ENCODE measurements at places on chromosomes 13 and 19.

DNA sequence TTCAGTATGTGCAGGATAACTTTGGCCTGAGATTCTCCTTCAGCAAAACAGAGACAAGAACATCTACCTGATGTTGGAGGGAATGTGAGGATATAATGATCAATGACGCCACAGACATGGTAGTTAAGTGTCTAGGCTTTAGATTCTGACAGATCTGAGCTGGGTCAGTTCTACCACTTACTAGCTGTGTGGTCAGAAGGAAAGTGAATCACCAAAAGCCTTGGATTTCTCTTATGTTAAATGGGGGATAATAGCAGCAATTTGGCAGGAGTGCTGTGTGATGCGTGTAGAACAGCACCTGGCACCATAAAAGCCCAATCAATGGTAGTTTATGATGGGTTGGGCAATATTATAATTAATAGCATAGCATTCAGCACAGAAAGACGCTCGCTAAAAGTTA lies 41.7 kb downstream of the RXFP2 start:
- no peak for DNase-seq

DNA sequence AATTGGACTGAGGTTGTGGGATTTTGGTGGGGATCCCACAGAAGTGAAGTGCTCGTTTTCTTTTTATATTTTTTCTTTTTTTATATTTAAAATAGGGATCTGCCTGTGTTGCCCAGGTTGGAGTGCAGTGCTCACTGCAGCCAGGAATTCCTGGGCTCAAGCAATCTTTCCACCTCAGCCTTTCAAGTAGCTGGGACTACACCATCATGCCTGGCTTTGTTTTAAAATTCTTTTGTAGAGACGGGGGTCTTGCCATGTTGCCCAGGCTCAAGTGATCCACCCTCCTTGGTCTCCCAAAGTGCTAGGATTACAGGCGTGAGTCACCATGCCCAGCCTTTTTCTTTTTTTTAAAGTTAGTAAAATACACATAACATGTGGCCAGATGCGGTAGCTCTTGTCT lies 20.6 kb downstream of the CRTC1 start:
- no peak for DNase-seq

GRCh38 chr19:48997972-48998371 lies 4.3 kb downstream of the RUVBL2 start:
- DNase-seq = no peak

- DNase-seq = no peak
Observed at GRCh38 chr13:30196025-30196424, 111.3 kb downstream of the KATNAL1 start.

DNA sequence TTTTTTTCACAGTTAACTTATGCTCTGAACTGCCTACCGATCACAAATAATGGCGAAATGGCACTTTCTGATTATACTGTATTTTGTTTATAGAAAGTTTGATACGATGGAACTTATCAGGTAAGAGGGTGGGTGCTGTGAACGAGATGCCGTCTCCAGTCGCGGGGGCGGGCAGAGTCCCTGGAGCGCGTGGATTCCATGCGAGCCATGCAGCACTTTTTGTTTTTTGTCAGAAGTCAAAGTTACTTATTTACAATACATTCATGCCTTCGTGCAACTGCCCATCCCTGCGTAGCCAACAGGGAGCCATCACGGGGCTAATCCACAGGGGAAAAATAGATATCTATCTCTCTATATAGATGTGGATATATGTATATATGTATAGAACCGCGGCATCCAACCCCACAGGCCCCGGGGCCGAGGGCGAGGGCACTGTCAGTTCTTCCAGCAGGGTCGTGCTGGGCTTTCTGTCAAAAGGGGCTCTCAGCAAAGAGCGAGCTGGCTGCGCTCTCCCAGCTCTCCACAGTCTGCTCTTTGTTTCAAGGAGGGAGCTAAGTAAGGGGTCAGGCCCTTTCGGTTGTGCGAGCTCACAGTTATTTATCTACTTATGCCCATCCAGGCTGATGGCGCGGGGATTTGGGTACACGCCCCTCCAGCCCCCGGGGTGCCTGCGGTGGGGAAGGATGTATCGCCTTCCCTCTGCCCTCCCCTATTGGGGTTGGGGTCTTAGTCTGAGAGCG lies 3.4 kb downstream of the SLITRK1 start:
- no peak for DNase-seq

DNA sequence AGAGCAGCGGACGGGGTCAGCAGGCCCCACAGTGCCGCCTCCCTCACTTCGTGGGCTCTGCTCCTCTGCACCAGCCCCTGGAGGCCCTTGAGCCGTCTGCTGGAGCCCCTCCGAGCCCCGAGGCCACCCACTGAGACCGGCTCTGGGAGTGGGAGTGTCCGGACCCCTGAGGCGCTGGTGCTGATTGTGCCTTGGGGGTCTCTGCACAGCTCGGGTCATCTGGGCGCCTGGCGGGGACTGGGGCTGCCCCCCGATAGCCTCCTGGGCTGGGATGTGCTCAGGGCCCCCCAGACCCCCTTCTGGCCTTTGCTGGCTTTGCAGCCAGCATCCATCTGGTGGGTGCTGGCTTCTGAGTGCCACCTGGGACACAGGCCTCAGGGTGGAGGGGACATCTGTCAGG lies 15.4 kb downstream of the CBARP start:
- no peak for DNase-seq

DNA sequence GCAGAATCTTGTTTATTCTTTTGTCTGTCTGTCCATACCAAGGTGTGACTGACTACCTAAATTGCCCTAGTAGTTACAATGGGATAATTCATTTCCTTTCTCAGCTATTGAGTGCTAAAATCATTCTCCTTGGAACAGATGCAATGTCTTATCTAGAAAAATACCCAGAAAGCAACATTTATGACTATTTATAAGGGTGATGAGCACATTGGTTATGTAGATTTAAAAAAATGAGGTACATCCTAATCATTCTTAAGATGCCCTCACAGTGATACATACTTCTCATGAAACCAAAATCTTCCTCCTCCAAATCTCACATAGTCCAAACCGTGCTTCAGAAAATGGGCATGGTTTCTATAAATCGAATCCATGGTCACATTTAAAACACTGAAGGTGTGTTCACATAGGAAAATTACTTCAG lies 11.6 kb upstream of the UBE2L5 start:
- DNase-seq = no peak

DNA sequence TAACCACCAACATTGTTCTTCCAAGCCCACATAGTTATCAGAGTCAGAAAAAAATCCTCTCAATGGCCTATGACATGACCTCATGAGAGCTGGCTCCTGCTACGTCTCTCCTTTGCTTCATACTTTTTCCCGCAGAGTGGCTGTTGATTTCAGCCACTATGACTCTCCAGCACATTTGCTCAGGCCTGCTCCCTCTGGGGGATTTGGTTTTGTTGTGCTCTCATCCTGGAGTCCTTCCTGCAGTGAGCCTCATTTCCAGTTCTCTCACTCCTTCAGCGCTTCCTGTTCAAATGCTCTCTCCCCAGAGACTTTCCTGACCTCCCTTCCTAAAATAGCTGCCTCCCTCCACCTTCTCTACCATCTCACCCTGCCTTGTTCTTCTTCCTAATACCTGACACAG lies 72.0 kb upstream of the USP29 start:
- no peak for DNase-seq

DNA sequence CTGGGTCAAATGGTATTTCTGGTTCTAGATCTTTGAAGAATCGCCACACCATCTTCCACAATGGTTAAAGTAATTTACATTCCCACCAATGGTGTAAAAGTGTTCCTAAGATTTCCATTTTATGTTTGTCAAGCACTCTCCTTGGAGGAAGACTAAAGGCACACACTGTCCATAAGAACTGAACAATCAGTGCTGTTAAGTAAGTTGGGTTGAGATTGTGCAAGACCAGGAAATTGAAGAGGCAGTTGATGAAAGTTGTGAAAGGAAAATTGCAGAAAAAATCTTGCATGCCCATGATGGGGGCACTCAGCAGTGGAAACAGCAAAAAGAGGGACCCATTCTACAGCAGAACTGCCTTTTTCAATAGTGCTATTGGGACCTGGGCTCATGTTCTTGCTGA lies 323.6 kb downstream of the DLEU7 start:
- DNase-seq = no peak

DNA sequence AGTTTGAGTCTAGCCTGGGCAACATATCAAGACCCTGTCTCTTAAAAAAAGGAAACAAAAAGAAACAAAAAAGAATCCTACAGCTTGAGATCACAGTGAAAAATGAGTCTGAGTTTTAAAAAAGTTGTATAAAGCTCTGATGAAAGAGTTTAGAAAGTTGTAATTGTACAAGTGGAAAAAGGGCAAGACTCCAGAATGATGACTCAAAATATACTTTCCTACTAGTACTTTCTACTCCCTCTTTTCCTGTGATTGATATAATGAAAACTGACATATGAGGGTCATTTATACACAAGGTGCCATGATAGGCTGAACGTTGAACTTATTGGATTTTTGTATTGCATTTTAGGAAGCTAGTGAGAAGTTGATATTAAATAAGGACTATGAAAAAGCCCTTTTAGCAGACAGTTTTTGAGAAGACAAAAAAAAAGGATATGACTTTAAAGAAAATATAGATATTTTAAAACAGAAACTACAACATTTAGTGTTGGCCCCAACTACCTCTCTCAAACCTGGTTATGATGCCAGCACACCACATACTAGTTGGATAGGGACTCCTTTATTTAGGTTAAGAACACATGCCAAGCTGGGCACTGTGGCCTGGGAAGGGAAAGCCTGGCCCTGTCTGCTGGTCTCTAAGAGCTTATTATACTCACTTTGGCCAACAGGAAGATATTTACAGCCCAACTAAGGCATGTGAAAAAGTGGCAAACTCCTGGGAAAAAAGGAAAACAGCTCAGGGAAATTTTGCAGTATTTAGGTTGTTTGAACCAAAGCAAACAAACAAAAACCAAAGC lies 116.6 kb downstream of the KL start:
- no peak for DNase-seq

GRCh38 chr19:49952479-49952836 lies 8.5 kb downstream of the SIGLEC11 start:
- no peak for DNase-seq

DNA sequence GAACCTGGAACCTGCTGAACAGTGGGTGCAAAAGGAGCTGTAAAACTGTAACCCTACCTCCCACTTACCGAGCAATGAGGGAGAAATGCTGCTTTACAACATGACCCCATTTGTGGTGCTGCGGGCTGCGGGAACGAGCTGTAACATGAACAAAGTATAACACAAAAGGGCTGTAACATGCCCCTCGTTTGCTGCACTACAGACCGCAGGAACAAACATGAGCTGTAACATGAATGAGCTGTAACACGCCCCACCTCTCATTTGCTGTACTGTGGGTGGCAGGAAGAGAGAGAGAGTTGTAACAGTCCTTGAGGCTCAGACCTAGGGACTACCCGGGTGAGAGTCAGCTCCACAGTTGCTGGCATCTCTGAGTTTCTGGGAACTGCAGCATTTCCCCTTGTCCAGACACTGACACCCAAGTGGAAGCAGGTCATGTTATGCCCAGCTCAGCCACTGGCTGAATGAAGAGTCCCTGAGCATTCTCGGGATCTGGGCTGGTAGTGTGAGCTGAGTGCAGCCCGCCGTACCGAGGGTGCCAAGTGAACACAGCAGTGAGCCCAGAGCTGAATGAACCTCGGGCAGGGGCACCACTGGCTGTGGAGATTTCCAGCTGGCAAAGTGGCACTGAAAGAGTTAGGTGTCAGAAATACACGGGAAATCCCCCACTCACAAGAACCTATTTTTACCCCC lies 1385.3 kb upstream of the SPRY2 start:
- DNase-seq = no peak

DNA sequence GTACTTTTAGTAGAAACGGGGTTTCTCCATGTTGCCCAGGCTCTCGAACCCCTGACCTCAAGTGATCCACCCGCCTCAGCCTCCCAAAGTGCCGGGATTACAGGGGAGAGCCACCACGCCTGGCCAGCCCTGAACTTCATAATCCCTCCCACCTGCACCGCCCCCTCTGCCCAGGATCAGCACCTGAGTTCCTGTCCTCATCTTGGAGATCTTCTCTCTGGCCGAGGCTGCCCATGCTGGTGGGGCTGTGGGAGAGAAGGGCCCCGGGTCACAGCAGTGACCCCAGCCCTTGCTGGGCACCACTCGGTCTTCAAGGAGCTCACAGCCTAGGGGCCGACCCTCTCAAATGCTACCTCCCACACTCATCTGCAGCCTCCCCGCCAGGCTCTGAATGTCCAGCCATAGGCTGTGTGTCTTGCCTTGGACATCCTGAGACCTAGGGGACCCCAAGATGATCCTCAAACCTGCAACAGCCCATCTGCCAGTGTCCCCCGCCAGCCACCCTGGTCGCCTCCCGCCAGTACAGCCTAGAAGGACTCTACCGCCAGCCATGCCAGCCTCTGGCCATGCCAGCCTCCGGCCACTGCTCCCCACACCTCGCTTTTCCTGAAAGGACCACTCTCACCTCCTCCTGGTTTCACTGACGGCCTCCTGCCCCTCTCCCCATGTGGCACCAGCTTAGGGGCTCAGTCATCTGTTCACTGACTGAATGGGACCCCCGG lies 1.5 kb downstream of the ATP8B3 start:
- no peak for DNase-seq

- no peak for DNase-seq
Observed at GRCh38 chr19:49682274-49682673, 5.2 kb downstream of the PRMT1 start.

GRCh38 chr19:1106841-1107660 lies 3.3 kb downstream of the GPX4 start:
- no peak for DNase-seq
